WERI-Rb-1 (cell line): ENCODE measurements at places on chromosomes 6 and 20.
A peak's percentile ranks its signal among the peaks of the same experiment; 100 is the strongest.

- no peak for DNase-seq
Observed at GRCh38 chr6:15499125-15499524, 163.7 kb downstream of the DTNBP1 start.

- no peak for DNase-seq
Observed at GRCh38 chr20:11970243-11970836, 52.6 kb downstream of the BTBD3 start.

GRCh38 chr6:1865585-1865984 lies 255.9 kb downstream of the FOXC1 start:
- no peak for DNase-seq

GRCh38 chr6:71277926-71278600 lies 10.5 kb upstream of the OGFRL1 start:
- DNase-seq, result no peak

DNA sequence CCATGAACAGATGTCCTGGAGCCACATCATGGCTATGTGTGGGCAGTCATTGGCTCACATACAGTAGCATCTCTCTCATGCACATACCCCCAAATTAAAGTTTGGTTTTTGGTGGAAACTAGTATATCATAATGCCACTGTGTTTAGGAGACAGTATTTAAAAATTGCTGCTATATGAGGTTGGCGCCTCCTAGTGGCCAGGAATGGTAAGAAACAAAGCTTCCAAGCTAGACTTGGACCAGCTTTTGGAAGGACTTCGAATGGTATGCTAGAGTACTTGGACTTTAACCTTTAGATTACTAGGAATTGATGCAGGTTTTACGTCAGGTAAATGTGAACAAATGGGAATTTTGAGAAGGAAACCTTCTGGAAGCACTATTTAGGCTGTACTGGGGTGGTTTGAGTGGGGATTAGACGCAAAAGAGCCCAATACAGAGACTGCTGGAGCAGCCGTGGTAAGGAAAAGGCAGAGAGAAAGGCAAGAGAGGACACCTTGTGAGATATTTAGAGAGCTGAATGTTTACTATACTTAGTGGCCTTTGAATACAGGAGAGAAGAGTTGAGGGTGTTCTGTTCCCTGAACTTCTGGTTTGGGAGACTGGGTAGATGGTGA lies 23.8 kb downstream of the PRSS35 start:
- peak; percentile 50 for DNase-seq

DNA sequence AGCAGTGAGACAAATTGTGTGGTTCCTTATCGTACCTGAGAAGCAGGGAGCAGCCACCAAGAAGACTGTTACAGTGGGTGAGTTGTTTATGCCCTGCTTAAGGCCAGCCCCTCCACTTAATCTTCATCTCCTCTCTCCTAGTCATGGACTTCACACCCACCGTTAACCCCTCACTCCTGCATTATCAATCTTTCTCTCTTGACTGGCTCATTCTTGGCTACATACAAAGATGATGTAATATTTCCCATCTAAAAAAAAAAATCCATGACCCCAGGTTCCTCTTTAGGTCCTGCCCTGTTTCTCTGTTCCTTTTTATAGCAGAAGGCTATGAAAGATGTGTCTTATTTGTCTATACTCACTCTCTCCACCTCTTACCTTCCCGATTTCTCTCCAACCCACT lies 72.4 kb downstream of the SHLD1 start:
- DNase-seq, result no peak

DNA sequence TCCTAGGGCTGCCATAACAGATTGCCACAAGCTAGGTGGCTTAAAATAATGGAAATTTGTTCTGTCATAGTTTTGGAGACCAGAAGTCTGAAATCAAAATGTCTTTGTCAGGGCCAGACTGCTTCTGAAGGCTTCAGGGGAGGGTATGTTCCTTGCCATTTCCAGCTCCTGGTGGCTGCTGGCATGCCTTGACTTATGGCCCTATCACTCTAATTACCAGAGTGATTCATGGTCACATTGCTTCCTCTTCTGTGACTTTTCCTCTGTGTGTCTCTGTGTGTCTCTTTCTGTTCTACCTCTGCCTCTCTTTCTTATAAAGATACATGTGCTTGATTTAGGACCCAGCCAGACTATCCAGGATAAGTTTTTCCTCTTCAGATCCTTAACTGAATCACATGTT lies 635.2 kb upstream of the IMPG1 start:
- no peak for DNase-seq

DNA sequence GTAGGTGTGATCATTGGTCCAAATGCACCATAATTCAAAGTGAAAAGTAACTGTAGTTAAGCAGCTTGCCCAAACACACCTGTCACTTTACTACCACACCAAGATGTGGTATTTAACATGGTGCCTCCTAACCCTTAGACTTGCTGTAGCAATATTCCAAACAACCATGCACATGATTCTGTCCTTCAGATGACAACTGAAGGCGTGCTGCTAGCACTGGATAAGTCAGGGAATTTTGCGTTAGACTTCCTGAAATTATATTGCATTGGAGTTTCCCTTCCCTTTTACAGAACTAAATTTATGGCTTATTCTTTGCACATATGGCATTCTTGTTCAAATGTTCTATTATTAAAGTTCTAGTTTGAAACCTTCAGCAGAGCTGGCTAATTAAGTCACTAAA lies 106.2 kb downstream of the ARHGAP18 start:
- no peak for DNase-seq

- DNase-seq, result no peak
Observed at GRCh38 chr6:3752531-3753227, 1.2 kb upstream of the PXDC1 start.

DNA sequence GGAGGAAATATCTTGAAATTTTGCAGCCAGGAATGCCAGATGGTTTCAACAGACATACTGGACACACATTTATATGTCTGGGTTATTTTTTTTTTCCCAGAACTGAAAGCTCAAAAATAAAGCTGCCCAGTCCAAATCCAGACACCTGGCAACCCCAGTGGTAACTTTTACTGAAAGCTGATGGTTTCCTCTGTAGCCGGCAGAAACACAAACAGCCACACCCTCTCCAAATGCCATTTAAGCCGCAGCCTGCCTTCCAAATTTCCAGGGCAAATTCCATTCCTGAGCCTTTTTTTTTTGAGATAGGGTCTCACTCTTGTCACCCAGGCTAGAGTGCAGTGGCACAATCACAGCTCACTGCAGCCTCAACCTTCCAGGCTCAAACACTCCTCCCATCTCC lies 6.5 kb upstream of the PREX1 start:
- DNase-seq, result no peak

DNA sequence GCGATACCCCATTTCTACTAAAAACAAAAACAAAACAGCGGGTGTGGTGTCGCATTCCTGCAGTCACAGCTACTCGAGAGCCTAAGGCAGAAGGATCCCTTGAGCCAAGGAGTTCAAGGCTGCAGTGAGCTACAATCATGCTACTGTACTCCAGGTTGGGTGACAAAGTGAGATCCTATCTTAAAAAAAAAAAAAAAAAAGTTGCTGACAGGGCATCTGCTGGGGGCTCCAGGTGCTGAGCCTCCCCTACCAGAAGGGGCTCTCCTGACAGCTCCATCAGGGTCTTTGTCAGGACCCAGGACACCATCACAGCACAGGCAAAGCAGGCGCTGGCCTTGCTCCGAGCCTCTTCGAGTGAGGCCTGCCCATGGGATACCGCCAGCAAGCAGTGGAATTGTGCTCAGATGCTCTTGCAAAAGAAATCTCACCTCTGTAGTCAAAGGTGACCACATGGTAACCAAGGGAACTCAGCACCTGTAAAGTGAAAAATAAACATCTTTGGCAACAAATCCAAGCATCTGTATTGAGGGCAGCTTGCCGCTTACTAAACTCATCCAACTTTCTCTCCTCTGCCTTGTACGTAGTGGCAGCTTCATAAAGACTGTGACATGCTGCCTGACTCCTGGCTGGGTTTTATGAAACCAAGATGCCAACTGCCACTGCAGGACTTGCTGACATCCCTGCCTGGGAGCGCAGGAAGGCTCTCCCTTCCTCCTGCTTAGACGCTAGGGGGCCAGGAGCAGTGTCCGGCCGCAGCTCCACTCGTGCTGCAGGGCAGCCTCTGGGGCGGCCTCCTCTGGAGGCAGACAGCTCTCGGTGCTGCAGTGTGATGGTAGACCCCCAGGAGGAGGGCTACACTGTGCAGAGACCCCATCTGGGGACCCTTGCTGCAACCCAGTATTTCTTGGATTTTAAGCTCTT lies 66.9 kb downstream of the PYGB start:
- DNase-seq, result no peak

DNA sequence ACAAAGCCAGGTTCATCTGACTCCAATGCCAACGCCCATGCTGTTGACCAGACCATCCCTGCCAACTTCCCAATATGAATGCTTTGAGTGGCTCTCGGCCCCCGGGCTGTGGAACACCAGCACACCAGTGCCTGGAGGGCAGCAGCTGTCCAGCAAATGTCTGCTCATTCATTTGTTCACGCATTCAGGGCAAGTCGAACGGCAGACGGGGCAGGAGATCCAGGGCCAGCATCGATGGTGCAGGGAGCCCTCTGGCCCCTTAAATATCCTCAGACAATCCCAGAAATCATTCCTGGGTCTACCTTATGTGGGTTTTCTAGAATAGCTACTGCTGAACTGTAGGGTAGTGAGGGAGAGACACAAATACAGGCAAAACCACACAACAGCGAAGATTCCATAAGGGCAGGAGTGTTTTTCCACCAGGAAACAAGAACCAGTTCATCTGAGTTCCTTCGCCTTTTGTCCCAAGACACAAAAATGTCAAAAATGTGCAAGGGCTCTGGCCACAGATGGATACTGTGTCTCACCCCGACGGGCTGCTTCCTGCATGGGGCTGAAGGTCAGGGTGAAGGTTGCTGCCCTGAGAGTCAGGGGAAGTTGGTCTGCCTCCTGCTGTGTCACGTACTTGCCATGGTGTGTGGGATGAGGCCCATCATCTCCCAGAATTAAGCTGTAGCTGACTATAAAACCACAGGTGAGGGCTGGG lies 15.5 kb downstream of the RIPOR3 start:
- DNase-seq, result no peak

GRCh38 chr6:37559501-37559900 lies 59.8 kb upstream of the CCDC167 start:
- DNase-seq, result no peak

DNA sequence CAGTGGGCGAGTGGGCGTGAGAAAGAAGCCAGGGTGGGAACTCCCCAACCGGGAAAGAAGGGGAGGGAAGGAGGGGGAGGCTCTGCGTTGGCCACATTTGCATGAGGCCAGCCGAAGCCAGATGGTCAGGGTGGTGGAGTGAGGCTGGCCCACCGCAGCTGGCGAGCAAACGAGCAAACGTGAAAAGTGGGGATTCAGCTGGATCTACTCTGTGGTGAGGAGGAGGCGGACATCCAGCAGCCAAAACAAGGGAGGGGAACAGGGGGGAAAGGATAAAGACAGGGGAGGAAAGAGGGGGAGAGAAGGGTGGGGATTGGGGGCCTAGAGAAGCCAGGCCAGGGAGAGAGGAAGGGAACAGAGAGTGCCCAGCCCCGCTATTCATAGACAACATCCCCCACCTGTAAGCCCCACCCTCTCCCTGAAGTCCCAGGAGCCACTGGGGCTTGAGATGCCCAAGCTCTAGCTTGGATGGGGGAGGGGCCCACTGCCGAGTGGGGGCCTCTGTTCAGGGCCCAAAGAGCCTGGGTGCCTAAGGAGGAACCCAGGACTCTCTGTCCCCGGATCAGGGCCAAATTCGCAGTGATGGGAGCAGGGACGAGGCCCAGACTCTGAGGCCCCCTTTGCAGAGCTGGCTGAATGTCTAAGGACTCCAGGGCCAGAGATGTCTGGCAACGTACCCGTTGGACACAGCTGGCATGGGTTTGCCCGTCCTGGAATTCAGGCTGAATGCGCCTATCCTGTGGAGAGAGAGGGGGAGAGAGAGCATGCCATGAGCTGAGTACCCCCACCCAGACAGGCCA lies 45.1 kb downstream of the CPNE5 start:
- DNase-seq, result peak; percentile 77

- no peak for DNase-seq
Observed at GRCh38 chr20:18363708-18364107, 75.4 kb downstream of the ZNF133 start.

DNA sequence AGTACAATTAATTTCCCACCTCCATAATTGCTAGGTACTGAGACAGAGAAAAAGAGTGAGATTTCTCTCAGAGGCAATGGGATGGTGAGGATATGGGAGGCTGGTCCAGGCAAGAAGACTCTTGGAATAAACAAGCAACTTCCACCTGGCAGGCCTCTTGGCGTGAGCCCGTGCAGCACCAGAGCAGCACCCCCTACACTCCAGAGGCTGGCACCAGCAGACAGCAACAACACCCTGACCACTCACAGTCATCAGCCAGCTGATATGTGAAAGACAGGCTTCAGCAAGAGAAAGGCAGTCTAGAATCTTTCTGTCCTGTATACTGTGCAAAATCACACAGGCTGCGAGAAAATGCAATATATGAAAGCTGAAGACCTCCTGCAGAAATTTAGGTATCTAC lies 59.7 kb downstream of the KIF13A start:
- DNase-seq, result no peak

DNA sequence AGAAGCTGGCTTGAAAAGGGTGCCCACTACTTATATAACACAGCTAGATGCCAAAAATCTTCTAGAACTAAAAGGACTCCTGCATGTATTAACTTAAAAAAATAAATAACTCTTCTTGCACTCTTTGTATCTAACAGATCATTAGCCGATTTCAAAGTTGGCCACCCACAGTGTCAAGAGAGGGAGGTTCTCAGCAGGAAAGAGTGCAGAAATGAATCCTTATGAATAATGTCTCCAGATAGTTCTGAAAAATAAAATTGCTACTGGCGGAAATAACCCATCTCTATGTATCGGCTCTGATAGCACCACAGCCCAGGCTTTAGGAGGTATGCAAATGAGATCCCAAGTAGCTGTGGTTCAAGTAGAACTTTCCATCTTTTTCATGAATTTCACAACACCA lies 232.7 kb downstream of the PHF3 start:
- DNase-seq, result no peak

DNA sequence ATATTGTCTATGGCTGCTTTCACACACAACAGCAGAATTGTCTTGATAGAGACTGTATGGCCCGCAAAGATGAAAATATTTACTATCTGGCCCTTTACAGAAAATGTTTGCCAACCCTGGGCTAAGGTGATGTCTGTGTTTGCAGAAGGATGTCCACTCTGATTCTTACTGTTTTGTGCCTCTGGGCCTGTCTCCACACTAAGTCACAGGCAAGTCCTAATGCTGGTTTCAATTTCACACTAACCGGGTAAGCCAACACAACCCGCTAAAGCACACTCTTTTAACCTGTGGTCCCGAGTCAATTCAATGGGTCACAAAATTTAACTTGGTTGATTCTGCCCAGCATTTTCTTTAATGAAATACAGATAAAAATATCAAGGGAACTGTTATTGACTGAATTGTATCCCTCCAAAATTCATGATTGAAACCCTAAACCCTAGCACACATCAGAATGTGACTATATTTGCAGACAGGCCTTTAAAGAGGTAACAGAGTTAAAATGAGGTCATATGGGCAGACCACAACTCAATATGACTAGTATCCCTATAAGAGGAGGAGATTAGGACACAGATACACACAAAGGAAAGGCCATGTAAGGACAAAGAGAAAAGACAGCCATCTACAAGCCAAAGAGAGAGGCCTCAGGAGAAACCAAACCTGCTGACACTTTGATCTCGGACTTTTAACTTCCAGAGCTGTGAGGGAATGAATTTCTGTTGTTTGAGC lies 78.4 kb downstream of the FYN start:
- DNase-seq, result no peak
